ENCODE measurements at places on chromosomes 7 and 10. TPM values are rescaled to one million over a fixed set of nuclear protein-coding genes. Genes with fewer than 3 reads are reported as not detected.

SAP25 gene
- 9.9 TPM for total RNA-seq

DNA sequence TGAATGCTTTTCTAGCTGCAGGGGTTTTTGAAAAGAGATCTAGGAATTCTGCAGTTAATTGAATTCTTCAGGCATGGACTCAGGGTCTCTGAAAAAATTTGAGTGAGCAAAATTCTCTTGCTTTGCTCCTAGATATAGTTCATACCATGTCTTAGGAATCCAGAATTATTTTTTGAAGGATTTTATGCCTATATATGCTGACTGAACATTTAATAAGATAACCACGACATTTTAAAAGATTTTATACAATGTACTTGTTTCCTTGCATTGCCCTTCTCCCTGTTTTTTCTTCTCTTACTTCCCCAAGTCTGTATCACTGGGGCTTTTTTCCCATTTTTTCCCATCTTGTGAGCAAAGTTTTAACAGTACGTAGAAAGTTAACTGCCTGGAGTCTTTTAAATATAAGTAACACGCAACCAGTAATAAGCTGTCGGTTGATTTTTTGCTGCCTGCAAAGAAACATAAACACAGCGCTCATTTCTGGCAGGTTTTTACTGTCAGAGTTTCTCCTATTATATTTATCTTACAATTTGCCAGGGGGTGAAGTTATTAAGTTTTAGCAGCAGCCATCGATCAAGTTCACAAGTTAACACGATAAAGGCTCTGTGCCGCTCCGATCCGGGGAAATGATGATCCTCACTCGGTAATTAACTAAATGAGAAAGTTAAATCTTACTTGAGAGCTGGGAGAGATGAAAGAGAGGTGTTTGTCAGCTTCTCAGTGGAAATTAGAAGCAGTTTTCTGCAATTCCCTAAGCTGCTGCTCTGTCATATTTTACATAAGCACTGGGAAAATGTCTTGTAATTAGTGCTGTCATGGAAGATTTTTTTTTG, 81.0 kb downstream of the POLL start:
- H3K4me3 ChIP-seq: no peak overlapping the region
- H3K36me3 ChIP-seq: no peaks in the 10 kb centered on the region
- no peaks in the 10 kb centered on the region for H3K4me1 ChIP-seq
- DNase-seq: no peak
- H3K27me3 ChIP-seq: no peaks in the 10 kb centered on the region

- DNase-seq: no peak
- no peak overlapping the region for H3K27ac ChIP-seq
- H3K27me3 ChIP-seq: peaks cover 3% of the 10 kb centered on the region
These were observed 46.4 kb downstream of the PDGFA start for GRCh38 chr7:473211-473734.

DNA sequence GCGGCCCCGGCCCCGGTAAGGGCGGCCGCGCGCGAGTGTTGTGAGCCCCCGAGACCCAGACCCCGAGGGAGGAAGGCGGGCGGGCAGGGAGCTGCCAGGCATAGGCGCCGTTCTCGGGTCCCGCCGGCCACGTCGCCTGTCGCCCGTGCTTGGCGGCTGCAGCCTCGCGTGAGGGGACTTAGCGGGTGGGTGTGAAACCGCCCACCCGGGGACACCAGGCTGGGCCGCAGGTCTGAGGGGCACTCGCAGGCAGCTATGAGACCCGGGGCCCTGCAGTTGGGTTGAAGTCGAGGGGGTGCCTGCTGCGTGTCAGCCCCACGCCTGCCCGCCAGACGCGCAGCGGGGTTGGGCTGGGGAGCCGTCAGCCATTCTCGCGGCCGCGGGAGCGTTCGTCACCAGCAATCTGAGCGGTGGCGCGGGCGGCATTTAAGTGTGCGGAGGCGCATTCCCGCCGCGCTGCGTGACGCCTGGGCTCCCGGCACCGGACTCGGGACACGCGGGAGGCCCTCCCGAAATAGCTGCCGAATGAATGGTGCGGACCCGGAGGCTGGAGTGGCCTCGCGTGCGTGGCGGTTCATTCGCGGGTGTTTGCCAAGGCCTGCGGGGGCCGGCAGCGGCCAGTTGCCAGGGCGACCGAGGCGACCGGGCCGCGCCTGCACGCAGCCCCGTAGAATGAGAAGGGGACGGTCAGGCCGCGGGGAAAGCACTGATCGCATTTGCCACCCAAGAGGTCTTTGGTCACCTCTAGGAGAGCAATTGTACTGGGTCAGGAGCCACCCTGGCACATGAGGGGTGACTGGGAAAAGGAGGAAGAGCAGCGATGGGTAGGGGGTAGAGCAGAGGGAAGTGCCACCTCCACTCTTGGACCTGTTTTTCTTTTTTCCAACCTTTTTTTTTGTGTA, 750 bp downstream of the ZNF398 start:
- DNase-seq: peak; percentile 72
- peaks cover 31% of the 10 kb centered on the region for H3K4me1 ChIP-seq
- no peaks in the 10 kb centered on the region for H3K27me3 ChIP-seq
- peak overlapping the region; percentile 76 for H3K27ac ChIP-seq
- H3K36me3 ChIP-seq: peaks cover 1% of the 10 kb centered on the region

DNA sequence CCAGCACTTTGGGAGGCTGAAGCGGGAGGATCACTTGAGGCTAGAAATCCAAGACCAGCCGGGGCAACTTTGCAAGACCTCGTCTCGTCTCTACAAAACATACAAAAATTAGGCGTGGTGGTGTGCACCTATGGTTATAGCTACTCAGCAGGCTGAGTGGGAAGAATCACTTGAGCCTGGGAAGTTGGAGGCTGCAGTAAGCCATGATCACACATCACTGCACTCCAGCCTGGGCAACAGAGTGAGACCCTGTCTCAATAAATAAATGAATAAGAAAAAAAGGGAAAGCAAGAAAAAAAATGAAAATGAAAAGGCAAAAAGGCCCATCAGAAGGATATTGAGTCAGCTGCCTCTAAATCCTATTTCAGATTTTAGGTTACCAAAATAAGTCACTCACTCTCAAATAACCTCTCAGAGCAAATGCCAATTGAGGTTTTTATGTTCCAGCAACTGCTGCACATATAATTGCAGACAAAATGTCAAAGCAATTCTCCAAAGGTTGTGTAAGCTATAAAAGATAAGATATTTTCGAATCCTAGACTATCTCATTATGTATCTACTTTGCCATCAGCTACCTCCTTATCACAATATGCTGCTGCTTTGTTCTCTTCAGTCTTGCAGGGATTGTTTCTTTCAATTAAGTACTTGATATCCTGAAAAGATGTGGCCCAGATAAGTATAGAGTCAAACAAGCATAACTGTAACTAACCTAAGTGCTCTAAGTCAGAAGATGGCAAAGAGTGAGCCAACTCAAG, 4.7 kb downstream of the BAZ1B start:
- peaks cover 58% of the 10 kb centered on the region for H3K36me3 ChIP-seq
- H3K4me1 ChIP-seq: peaks cover 49% of the 10 kb centered on the region
- H3K4me3 ChIP-seq: no peak overlapping the region
- DNase-seq: no peak
- no peaks in the 10 kb centered on the region for H3K27me3 ChIP-seq

DNA sequence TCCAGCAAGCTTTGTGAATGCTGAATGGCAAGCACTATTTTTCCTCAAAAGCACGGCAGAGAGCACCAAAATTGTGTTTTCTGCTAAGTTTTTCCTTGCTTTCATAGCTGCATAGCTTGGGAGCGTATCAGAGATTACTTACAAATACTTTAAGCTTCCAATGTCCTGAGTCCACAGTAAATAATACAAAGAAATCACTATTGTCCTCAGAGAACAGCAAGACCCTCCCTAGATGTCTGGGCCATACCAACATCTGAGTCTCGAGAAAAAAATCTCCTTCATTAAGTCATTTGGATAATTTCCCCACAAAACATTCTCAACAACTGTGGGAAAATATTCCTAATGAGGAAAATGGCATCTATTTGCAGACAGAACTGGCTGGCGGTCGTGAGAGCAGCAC, 41.7 kb downstream of the SGMS1 start:
- no peak overlapping the region for H3K27ac ChIP-seq
- no peak for DNase-seq
- H3K27me3 ChIP-seq: no peaks in the 10 kb centered on the region

DDC gene
- total RNA-seq: not detected

- peaks cover 3% of the 10 kb centered on the region for H3K4me1 ChIP-seq
- peak; percentile 14 for DNase-seq
- H3K36me3 ChIP-seq: no peaks in the 10 kb centered on the region
- H3K4me3 ChIP-seq: no peak overlapping the region
These were observed 124.4 kb downstream of the TACC2 start for GRCh38 chr10:122113161-122113944.

- peaks cover 3% of the 10 kb centered on the region for H3K27me3 ChIP-seq
- H3K27ac ChIP-seq: no peak overlapping the region
- H3K36me3 ChIP-seq: no peaks in the 10 kb centered on the region
These were observed 129.0 kb downstream of the HERPUD2 start for GRCh38 chr7:35565927-35566326.

- H3K36me3 ChIP-seq: no peaks in the 10 kb centered on the region
- no peak overlapping the region for H3K27ac ChIP-seq
- H3K4me1 ChIP-seq: no peaks in the 10 kb centered on the region
- no peak overlapping the region for H3K4me3 ChIP-seq
- peaks cover 8% of the 10 kb centered on the region for H3K27me3 ChIP-seq
These were observed 210.9 kb downstream of the DGKB start for GRCh38 chr7:14691597-14692203.

- no peak overlapping the region for H3K4me3 ChIP-seq
- no peak for DNase-seq
- H3K4me1 ChIP-seq: peaks cover 12% of the 10 kb centered on the region
- no peaks in the 10 kb centered on the region for H3K27me3 ChIP-seq
These were observed 31.7 kb downstream of the LHPP start for GRCh38 chr10:124493214-124493882.

DNA sequence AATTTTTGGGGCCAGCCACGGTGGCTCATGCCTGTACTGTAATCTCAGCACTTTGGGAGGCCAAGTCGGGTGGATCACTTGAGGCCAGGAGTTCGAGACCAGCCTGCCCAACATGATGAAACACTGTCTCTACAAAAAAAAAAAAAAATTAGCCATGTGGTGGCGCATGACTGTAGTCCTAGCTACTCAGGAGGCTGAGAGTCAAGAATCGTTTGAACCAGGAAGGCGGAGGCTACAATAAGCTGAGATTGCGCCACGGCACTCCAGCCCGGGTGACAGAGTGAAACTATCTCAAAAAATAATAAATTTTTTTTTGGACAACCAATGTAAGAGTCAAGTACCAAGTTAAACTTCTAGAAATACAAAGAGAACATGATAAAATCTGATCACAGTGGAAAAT, 164.6 kb downstream of the AVL9 start:
- H3K4me1 ChIP-seq: no peaks in the 10 kb centered on the region
- H3K27me3 ChIP-seq: peaks cover 16% of the 10 kb centered on the region
- H3K36me3 ChIP-seq: no peaks in the 10 kb centered on the region
- no peak for DNase-seq

EPO gene
- total RNA-seq: not detected

All from activated CD4-positive, alpha-beta memory T cell treated with anti-CD3 and anti-CD28 coated beads for 36 hours (primary cell).